NCI-H1105 (cell line): ENCODE measurements at places on chromosomes 6 and 20.

- DNase-seq = no peak
These were observed 46.2 kb downstream of the MAN1A1 start for GRCh38 chr6:119303164-119303887.

DNA sequence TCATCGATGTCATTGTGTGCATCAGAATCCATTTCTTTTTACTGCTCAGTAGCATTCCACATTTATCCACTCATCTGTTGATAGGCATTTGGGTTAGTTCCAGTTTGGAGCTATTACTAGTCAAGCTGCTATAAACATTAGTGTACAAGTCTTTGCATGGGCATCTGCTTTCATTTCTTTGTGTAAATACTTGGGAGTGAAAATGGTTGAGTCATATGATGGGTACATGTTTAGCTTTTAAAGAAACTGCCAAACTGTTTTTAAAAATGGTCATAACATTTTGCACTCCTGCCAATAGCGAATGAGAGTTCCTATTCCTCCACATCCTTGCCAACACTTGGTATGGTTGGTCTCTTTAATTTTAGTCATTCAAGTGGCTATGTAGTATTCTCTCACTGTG, 21.2 kb upstream of the SLC22A2 start:
- no peak for DNase-seq

GRCh38 chr20:329851-330232, 4.5 kb downstream of the SOX12 start:
- no peak for DNase-seq

- DNase-seq = peak; percentile 80
These were observed 6.9 kb upstream of the BLCAP start for GRCh38 chr20:37534401-37535157.
